Stimulated activated CD8-positive, alpha-beta memory T cell treated with anti-CD3 and anti-CD28 coated beads, Interleukin-4, amount 100 ng/mL, for 24 hours (primary cell): ENCODE measurements at places on chromosomes 11 and 22.

DNA sequence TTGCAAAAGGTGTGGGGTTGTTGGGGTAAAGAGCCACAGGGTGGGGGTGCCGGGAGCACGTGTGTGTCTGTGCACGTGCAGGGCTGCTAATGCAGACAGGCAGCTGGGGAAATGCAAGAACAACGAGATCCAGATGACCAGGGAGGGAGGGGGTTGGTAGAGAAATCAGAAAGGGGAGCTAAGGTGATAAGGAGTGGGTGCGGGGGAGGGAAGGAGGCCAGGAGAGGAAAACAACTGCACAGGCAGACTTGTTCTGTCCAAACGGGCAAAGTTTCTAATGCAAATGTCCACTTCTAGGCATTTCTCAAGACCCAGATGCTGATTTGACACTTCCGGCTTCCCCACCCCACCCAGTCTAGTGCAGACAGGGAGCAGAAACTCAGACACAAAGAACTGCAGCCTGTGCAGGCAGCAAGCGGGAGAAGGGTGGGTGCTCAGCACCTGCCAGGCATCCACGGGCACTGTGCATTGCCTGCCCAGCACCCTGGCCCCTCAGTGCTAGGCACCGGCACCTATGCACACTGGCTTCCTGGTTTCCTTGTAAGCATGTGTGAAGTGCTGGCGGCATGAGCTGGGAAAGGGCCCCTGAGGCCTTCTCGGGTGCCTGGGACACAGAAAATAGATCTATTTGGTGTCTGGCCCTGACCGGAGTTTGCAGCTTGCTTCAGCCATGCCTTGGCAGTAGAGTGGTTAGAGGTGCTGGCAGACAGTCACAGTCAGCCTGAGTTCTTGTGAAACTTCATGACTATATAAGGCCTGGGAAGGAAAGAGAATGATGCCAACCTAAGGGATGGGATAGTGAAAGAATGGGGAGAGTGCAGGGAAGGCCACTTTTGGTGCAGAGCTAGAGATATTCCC, 220.1 kb upstream of the SORL1-AS1 start:
- no peak for DNase-seq

DNA sequence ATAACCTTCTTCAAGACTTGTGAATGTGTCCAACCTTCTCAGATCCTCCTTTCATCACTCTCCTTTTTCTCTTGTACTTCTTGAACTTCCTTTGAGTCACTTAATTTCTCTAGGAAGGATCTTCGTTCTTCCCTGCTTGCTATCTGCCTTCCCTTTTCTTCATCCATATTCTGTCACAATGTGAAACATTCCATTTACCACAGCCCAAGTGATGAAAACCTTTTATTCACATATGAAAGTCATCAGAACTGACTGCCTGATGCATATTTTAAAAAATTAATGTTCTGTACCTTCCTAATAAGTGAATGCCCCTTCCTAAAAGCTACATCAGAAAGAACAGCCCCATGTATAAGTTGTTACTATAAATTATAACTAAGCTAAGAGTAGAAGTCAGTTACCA, 520.4 kb upstream of the LUZP2 start:
- no peak for DNase-seq

GRCh38 chr22:22934543-22935055, 47.0 kb downstream of the IGLL5 start:
- DNase-seq = no peak

DNA sequence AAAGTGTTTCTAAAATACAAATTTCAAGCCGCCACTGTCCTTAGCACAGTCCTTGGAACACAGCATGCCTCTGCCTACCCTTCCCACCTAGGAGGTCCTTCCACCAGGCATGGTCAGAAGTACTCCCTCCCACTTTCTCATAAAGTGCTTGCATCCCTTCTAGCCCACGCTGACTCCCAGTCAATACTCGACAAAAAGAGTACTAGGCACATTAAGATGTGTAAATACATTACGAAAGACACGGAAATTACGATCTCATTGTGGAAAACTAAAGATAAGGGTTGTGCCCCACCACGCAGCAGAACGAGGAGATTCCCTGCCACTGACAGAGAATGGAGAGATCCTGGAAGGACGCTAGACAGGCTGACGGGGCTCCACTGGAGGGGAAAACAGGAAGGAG, 13.5 kb downstream of the CHKA start:
- no peak for DNase-seq

DNA sequence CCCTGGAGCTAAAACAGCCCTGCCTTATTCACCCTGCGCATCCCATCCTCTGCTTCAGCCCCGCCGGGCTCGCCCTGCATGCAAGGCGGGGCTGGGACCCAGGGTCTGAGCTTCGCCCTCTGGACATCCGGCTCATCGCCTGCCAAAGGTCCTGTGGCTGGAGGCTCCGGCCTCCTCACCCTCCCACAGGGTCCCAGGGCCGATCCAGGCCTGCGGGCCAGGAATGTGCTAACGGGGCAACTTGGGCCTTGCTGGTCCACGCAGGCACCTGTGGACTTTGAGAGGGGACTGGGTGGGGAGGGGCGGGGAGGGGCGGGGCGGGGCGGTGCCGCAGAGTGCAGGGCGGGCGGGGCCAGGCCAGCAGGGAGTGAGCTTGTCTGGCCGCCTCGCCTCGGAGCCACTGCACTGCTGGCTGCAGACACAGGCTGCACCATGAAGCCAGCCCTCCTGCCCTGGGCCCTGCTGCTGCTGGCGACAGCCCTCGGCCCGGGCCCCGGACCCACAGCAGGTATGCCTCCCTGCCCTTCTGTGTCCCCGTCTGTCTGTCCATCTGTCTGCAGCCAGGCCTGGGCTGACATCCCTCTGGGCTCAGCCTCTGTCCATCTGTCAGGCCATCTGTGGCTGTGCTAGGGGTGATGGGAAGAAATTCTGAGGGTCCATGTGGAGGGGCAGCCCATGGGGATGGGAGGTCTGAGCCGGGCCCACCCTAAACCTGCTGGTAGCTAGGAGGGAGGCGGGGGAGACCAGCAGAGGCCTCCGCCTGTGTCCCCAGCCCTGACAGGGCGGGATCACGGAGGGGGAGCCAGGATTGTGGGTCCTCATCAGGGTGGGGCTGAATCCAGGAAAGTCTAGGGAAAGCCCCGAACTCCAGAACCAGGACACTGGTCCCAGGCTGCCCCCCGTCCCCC, at the start of gene SUSD2:
Gene SUSD2 (plus strand): TSS at position 400 of the 908 bp plus-strand sequence. CDS start 33 bp downstream, at position 433.
- no peak for DNase-seq

DNA sequence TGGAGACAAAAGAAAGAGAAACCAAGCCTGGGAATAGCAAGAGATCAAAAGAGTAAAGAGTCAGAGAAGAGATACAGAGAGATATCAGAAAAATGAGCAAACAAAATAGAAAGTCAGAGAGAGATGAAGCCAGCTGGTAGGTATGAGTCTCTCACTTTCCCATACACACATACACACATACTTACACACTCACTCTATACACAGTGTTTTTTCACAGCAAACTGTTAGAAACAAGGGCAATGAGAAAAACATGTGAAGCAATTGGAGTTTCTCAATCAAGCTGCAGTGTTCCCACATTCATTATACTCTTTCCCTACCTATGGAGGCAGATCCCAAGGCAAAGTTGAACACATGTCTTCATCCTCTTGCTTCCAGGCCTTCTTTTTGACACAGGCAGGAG, 2.6 kb upstream of the NLRP10 start:
- no peak for DNase-seq

GRCh38 chr11:65651339-65651588, 11.5 kb downstream of the RELA start:
- DNase-seq = no peak
